ENCODE measurements at places on chromosomes 5 and 9.

GRCh38 chr9:123401879-123402513 lies 46.0 kb downstream of the CRB2 start:
- DNase-seq: no peak

GRCh38 chr9:34701023-34701768 lies 8.7 kb downstream of the CCL21 start:
- peak; percentile 80 for DNase-seq

DNA sequence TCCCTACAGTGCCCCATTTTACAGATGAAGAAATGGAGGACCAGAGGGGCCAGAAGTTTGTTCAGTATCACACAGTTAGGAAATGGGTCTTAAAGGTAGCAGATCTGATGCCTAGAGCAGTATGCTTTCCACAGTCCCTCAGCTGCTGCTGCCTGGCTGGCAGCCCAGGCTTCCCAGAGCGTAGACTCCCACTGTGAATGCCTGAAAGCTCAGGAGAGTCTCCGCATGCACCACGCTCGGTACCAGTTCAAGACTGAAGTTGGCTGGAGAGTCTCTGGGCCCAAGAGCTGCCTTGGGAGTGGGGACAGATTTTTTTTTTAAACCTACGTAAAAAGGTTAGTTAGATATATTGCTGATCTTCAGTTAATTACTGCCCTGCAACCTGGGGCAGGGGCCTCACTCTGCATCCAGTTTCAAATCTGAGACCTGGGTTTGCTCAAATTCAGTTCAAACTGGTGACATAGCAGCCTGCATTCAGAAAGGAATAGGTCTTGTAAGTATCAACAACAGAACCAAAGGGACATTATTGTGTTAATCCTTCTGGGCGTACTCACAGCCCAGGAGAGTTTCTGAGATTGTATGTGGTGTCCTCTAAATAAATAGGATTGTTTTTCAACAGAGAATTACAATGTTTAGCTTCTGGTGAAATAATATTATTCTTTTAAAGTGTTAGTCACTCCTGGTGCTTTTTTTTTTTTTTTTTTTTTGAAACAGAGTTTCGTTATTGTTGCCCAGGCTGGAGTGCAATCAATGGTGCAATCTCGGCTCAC lies 8.3 kb downstream of the NANS start:
- DNase-seq: no peak

DNA sequence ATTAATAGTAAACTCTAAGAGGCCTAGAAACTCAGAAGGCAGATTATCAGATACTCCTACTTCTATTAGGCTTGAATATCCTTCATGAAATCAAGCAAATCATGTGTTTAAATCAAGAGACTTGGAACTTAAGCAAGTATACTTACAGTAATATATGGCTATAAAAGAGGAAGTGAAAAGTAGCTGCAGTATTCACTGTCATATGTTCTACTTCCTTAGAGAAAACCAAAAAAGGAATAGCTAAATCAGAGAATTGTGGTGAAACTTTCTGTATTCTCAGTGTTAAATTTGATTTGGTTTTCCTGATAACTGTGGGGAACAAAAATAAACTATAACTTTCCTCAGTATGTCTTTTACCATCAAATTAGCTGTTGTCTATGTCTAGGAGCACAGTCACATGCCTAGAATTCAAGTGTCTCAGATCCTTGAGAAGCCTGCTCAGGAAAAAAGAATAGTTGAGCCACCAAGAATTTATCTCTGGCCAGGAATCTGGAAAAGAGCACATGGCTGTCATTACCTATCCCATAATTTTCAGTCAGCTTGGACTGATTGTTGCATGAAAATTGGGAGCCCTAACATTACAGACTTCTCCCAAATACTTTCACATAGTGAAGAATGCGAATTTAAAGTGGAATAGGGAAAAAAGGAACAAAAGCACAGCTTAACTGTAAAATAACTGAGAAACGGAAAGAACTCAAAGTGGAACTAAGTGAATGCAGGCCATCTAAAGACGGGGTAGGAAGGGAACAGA lies 1.7 kb downstream of the FKBP15 start:
- DNase-seq: no peak

- DNase-seq: no peak
Measured at GRCh38 chr5:24444414-24444813, 200.4 kb downstream of the CDH10 start.

DNA sequence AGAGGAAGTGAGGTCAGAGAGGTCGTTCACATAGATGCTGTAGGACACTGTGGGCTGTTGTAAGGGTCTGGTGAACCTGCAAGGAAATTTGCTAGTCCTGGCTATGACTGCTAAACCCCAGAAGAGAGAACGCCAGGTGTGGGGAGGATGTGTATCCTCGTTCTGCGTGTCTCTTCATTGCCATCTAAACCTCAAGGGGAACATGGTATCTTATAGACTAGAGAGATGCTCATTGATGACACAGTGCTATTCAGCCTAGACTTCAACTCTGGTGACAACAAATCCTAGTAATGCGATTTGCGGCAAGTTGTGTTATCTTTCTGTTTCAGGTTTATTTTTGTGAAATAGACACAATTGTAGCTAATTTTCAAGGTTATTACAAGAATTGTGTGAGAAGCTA lies 140.2 kb downstream of the ADAMTSL1 start:
- DNase-seq: no peak

DNA sequence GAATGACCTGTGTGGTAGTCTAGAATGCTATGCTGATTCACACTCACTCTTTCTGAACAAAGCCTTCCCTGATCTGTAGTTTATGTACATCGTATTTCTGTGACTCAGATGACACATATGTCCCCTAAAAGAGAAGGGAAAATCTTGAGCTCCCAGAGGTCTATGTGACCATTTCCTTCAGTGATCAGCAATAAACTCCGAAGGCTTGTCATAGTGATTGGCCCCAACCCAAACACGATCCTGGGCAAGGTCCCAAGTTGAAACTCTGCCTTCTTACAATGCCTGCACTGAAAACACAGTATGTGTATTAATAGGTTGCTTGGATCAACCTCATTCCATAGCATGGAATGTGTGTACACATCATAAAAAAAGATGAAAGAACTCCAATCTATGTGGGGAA lies 685.8 kb downstream of the MAT2B start:
- DNase-seq: no peak

- peak; percentile 2 for DNase-seq
Measured at GRCh38 chr9:130239741-130240241, 25.8 kb upstream of the HMCN2 start.

DNA sequence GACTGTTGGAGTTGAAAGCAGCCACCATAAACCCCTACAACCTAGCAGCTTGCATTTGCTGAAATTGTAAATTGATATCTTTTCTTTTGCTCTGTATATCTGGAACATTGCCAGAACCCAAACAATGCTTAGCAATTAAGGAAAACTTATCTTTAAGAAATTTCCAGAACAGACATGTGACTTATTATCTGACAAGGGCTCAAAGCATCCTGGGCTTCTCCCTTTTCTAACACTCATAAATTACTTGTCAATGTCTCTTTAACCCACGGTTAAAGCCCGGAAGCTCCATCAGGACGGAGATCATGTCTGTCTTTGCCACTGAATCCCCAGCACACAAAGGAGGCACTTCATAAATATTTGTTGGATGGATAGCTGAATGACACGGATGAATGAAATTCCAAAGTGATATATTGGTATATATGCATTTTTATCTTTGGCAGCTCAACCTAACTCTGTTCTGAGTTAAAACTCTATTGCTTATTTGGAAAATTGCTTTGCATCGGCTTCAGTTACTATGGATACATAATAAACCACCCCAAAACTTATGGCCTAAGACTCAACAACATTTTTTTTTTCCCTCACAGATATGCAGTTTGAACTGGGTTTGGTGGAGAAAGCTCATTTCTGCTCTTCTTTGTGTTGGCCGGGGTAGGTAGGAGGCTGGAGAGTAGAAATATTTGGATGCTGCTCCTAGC lies 103.1 kb upstream of the CLINT1 start:
- DNase-seq: no peak

- DNase-seq: no peak
Measured at GRCh38 chr9:130728721-130729120, 35.1 kb downstream of the EXOSC2 start.

DNA sequence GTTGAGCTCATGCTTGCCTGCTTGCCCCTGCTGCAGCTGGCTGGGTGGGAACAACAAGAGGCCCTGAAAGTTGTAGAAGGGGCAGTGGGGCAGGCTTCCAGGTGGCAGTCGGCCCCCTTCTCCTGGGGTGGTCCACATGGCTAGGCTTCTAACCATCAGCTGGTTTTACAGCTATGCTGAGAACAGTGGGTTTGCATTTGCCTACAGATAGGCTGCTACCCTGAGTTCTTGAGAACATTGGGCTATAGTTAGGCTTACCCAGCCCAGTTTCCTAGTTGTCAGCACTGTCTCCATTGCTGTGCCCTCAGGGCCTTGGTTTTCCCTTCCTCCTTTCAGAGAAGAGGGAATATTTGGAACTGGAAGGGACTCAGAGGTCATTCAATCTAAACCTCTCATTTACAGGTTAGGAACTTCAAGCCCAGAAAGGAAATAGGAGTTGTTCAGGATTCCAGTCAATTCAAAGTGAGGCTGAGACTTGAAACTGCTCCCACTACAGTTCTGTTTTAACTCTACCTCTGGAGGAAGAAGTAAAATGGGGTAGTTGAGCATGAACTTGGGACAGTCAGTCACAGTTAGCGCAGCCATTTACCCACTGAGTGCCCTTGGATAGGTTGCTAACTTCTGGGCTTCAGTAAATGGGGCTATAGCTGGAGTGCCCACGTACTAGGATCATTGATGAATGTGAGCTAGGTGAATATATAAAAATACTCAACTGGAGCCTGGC lies 11.5 kb downstream of the LARP1 start:
- no peak for DNase-seq

DNA sequence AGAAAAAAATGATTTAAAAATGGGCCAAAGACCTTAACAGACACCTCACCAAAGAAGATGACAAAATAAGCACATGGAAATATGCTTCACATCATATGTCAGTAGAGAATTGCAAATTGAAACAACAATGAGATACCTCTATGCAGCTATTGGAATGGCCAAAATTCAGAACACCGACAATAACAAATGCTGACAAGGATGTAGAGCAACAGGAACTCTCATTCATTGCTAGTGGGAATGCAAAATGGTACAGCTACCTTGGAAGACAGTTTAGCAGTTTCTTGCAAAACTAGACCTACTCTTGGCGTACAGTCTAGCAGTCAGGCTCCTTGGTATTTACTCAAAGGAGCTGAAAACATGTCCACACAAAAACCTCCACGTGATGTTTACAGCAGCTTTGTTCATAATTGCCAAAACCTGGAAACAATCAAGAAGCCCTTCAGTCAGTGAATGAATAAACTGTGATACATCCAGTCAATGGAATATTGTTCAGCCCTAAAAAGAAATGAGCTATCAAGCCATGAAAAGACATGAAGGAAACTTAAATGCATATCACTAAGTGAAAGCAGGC lies 10.5 kb upstream of the MVB12B start:
- DNase-seq: no peak

- peak; percentile 39 for DNase-seq
Measured at GRCh38 chr5:141420855-141421488, at the start of gene PCDHGA11. TSS of gene PCDHGA11 (plus strand) at chr5:141421051. CDS start at chr5:141421228, 177 bp downstream.

DNA sequence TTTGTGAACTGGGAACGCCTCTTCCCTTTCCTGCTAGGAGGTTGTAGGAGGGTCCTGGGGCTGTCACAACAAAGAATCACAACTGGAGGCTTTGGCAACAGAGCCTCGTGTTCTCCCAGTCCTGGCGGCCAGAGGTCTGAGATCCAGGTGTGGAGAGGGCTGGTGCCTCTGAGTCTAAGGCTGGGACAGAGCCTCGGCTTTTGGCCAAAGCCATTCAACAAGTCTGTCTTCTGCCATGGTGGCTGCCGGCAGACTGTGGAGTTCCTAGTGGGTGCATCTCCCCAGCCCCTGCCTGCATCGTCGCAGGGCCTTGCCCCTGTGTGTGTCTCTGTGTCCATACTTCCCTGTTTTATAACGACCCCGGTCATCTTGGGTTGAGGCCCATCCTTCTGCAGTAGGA lies 9.5 kb upstream of the IRX4 start:
- no peak for DNase-seq

GRCh38 chr5:10321882-10322281 lies 14.2 kb upstream of the CMBL start:
- no peak for DNase-seq

GRCh38 chr9:93087971-93088655 lies 7.9 kb upstream of the CARD19 start:
- DNase-seq: no peak

DNA sequence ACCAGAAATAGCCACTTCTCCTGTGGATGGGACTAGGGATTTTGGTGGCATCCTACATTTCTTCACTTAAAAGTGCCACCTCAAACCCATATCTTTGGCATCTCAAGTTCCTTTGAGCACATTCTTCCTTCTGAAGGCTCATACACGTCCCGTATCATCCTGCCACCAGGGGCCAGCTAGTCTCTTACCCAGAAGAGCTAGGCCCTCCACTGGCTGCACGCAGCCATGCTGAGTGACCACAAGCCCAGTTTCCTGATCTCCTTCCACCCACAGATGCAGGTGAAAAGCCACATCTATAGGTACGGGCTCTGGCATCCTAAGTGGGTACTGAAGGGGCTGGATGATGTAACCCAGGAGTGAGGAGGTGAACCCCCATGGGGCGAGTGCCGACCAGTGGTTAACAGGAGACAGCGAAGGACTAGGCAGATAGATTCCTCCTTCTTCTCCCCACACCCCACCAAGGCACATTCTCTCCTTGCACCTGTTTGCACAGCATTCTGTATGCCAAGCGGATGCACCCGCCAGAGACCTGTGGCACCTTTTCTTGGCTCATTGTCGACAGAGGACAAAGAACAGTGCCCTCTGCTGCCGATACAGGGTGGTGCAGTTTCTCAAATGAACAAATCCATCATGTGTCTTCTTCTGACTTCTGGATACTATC lies 14.4 kb upstream of the SCGB3A1 start:
- peak; percentile 56 for DNase-seq

DNA sequence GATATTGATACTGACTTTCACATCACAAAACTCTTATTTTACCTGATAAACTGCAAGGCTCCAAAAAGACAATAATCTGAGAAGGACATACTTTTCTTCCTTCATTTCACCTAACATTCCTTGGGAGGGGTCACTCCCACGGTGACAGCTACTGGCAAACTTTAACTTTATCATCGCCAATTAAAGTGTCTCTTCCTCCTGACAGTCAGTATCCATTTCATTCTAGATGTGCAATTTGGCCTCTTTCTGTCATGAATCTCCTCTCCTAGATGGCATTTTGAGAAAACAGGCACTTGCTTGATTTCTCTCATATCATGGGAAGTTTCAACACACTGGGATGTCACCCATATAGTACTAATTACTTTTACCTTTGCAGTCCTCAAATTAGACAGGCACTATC lies 413.5 kb upstream of the CCNG1 start:
- no peak for DNase-seq

GRCh38 chr9:88927510-88927909 lies 63.8 kb upstream of the S1PR3 start:
- DNase-seq: no peak

DNA sequence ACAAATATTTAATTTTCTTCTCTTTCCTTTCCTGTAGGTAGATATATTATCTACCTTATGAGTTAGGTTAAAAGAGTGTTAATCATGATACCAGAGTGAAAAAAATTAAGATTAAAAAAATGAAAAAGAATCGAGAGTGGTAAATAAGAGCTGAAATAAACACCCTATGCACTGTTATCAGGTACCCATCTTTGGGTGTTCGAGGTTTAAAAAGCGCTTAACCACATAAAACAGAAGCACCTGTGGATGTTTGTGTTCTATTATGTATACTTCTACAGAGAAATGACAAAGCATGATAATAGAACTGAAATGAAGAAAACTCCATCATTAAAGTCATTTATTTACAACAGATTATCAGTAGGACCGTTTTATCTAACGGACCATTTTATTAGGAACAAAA lies 25.7 kb upstream of the GCNT4 start:
- peak; percentile 47 for DNase-seq

- no peak for DNase-seq
Measured at GRCh38 chr5:58133631-58134296, 326.1 kb downstream of the PLK2 start.

GRCh38 chr9:4883326-4883873 lies 90.7 kb downstream of the RCL1 start:
- no peak for DNase-seq

All from CD4-positive, alpha-beta T cell treated with Interleukin-1 beta for 1 hour (primary cell).